ENCODE measurements at places on chromosomes 13 and 19. TPM values are rescaled to one million over a fixed set of nuclear protein-coding genes. Genes with fewer than 3 reads are reported as not detected.

The NUCB1 gene
- total RNA-seq: 90.6 TPM

The TPTE2 gene
- not detected for total RNA-seq

The KIRREL2 gene
- 2.4 TPM for total RNA-seq

The CD22 gene
- 3.0 TPM for total RNA-seq

The BRSK1 gene
- total RNA-seq: 6.4 TPM

DNA sequence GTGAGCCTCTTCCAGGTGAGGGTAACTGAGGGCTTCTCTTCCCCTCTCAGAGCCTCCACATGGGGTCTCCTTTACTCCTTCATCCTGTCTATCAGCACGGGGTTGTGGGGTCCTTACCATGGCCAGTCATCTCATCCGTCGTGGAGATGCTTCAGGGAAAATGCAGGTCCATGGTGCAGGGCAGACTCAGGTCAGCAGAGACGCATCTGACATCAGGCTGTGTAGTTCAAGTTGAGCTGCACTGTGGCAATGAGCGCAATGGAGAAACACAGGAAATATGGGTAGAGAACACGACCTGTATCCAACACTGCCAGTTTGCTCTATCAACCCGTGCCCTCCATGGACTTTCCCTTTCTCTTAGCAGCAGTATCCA is 13.9 kb downstream of the LILRA5 start:
- DNase-seq: no peak
- peaks cover 7% of the 10 kb centered on the region for H3K27me3 ChIP-seq
- H3K36me3 ChIP-seq: no peaks in the 10 kb centered on the region

GRCh38 chr13:32022311-32022710 is 9.3 kb upstream of the FRY start:
- no peaks in the 10 kb centered on the region for H3K4me1 ChIP-seq
- H3K4me3 ChIP-seq: no peak overlapping the region
- no peak overlapping the region for H3K27ac ChIP-seq
- DNase-seq: no peak
- H3K36me3 ChIP-seq: no peaks in the 10 kb centered on the region
- no peaks in the 10 kb centered on the region for H3K27me3 ChIP-seq

DNA sequence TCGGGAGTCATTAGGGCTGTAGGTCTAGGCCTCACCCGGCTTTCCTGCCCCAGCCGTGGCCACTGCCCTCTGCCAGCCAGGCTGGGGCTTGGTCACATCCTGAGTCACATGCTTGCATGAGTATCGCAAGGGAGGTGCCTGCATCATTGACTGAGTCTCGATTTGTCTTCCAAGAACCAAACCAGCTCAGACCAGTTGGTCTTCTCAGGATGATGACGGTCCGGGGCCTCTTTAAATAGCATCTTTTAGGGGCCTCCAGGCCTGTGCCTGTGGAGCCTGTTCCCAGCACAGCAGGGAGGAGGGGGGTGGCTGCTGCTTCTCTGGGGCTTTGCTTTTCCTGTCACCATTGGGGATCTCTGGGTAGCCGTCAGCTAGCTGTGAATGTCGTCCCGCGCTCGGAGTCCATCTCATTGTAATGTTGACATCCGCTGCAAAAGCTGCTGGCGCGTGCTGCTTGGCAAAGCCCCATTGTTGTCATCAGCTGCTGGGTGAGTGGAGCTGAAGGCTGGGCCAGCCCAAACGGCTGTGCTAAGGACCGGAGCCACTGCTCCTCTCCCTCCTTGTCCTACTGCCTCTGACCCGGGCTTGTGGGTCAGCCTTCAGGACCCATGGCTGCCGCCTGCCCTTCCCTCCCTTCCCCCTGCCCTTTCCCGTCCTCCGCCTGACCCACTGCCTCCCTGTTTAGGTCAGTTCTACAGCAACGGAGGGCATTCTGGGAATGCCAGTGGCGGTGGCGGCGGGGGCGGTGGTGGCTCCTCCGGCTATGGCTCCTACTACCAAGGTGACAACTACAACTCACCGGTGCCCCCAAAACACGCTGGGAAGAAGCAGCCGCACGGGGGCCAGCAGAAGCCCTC is 14.3 kb upstream of the QTRT1 start:
- no peak for DNase-seq
- H3K4me3 ChIP-seq: no peak overlapping the region
- peak overlapping the region; percentile 42 for H3K27ac ChIP-seq
- peaks cover 20% of the 10 kb centered on the region for H3K36me3 ChIP-seq
- peaks cover 1% of the 10 kb centered on the region for H3K4me1 ChIP-seq

- H3K36me3 ChIP-seq: peaks cover 55% of the 10 kb centered on the region
- H3K27ac ChIP-seq: peak overlapping the region; percentile 70
- no peak for DNase-seq
- no peaks in the 10 kb centered on the region for H3K27me3 ChIP-seq
- H3K4me1 ChIP-seq: peaks cover 53% of the 10 kb centered on the region
- peak overlapping the region; percentile 9 for H3K4me3 ChIP-seq
Observed at GRCh38 chr13:99316657-99317256, 9.6 kb upstream of the GPR183 start.

DNA sequence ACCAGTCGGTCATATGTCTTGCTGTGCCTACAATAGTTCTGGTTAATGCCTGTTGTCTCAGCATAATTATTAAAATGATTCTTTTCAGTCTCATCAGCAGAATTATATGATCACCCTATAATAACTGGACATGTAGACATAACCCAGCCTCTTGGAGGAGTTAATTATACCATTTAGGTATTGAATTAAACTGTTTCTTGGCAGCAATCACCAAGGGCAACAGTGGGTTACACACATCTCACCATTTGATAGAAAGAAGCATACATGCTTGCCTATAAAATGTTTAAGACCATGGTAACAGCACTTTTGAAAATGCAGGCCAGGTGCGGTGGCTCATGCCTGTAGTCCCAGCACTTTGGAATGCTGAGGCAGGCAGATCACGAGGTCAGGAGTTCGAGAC is 184.6 kb downstream of the RGCC start:
- no peak for DNase-seq
- no peaks in the 10 kb centered on the region for H3K27me3 ChIP-seq
- peaks cover 6% of the 10 kb centered on the region for H3K36me3 ChIP-seq
- H3K4me3 ChIP-seq: no peak overlapping the region

DNA sequence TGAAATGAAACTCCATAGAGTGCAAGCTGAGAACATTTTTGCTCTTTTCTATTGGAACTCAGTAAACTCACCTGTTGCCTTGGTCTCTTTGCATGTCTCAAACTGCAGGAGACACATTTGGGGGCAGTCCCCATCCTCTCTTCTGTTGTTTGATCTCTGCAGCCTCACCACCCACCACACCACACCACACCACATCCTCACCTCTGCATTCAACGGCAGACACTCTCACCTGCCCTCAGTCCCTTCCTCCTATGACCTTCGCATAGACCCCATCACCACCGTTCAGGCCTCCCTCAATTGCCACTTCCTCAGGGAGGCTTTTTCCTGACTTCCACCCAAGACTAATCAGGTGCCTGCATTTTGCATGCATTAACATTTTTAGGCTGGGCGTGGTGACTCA is 14.4 kb upstream of the TPM4 start:
- DNase-seq: peak; percentile 64
- no peaks in the 10 kb centered on the region for H3K36me3 ChIP-seq
- H3K4me3 ChIP-seq: no peak overlapping the region
- peak overlapping the region; percentile 25 for H3K27ac ChIP-seq

- DNase-seq: no peak
- no peaks in the 10 kb centered on the region for H3K36me3 ChIP-seq
- H3K4me1 ChIP-seq: no peaks in the 10 kb centered on the region
- no peaks in the 10 kb centered on the region for H3K27me3 ChIP-seq
- no peak overlapping the region for H3K4me3 ChIP-seq
- no peak overlapping the region for H3K27ac ChIP-seq
Observed at GRCh38 chr13:19150712-19151228, 30.9 kb downstream of the TUBA3C start.

DNA sequence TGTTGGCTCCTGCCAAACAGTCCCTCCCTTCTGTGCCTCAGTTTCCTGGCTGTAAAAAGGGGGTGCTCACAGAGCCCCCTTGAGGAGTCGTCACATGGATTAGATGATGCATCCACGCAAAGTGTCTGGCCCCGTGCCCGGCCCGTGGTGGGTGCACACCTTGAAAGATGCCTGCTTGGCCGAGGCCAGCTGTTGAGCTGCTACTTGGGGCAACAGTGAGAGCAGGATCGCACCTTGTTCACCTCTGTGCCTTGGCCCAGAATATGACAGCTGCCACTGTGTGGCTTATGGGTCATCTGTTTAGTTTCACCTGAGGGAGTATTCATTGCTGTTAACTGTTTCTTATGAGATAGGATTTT is 17.7 kb downstream of the CRTC1 start:
- H3K27ac ChIP-seq: peak overlapping the region; percentile 65
- no peak for DNase-seq
- H3K36me3 ChIP-seq: no peaks in the 10 kb centered on the region
- peaks cover 25% of the 10 kb centered on the region for H3K4me1 ChIP-seq

DNA sequence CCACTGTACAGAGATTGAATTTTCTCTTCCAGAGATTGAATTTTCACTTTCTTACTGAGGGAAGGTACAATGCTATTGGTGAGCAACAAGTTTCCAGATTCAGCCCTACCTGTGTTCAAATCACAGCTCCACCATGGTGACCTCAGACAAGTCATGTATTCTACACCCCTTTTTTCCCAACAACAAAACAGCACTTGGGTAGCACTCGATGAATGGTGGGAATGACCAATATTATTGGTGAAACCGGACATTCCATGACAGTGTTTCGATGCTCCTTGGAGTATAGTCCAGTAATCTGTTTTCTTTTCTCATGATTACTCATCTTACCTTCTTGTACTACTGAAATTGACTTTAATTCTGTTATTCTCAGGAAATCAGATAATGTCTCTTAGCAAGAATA is 266.2 kb upstream of the SOX21 start:
- no peaks in the 10 kb centered on the region for H3K27me3 ChIP-seq
- H3K4me1 ChIP-seq: no peaks in the 10 kb centered on the region
- no peak for DNase-seq
- no peak overlapping the region for H3K4me3 ChIP-seq
- H3K36me3 ChIP-seq: no peaks in the 10 kb centered on the region

DNA sequence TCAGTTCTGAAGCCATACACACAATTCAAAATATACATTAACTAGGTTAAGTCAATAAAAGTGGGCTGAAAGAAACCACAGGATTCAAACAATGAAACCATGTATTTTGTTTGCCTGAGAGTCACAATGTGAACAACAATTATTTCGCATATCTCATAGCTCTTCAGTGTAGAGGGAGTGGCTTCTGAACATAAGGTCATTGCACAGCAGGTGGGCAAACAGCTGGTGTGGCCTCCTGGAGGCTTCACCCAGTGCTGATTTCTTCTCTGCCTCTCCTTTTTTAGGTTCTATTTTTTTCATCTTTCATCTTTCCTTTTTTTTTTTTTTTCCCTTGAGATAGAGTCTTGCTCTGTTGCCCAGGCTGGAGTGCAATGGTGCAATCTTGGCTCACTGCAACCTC is 40.4 kb upstream of the ZNF254 start:
- H3K27ac ChIP-seq: no peak overlapping the region
- peaks cover 58% of the 10 kb centered on the region for H3K36me3 ChIP-seq
- no peak for DNase-seq
- H3K4me1 ChIP-seq: no peaks in the 10 kb centered on the region
- H3K27me3 ChIP-seq: no peaks in the 10 kb centered on the region

GRCh38 chr19:35746531-35746930 is 1.1 kb downstream of the PSENEN start:
- H3K4me3 ChIP-seq: peak overlapping the region; percentile 85
- peaks cover 30% of the 10 kb centered on the region for H3K36me3 ChIP-seq
- peaks cover 49% of the 10 kb centered on the region for H3K4me1 ChIP-seq
- peak overlapping the region; percentile 99 for H3K27ac ChIP-seq
- H3K27me3 ChIP-seq: no peaks in the 10 kb centered on the region

DNA sequence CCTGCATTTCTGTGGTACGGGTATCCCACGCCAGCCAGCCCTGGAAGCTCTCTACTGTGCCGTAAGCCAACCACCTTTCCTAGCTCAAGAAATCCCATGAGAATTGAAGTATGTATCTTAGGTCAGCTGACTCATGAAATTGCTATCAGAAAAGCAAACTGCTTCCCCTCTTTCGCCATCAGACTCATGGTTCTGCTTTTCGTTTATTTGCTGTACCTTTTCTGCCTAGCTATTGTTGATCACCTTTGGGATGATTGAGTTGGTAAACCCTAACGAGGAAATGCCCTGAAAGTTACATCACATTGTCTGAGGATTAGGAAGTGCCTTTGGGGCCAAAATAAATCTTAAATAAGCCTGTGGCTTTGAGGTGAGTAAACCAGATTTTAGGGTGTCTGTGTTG is at the start of gene ADGRE3:
Gene ADGRE3, minus strand, starts transcription at position 81 of the 400 bp plus-strand sequence. Its CDS starts 74 bp downstream, at position 7.
- peaks cover 18% of the 10 kb centered on the region for H3K27me3 ChIP-seq
- no peak within 1 kb of the TSS for H3K27ac ChIP-seq
- DNase-seq: no peak
- H3K4me3 ChIP-seq: no peak within 1 kb of the TSS
- no peaks in the 10 kb centered on the region for H3K4me1 ChIP-seq
- no peaks in the 10 kb centered on the region for H3K36me3 ChIP-seq

GRCh38 chr13:37187621-37188020 is 82.2 kb upstream of the CSNK1A1L start:
- H3K27ac ChIP-seq: no peak overlapping the region
- DNase-seq: no peak
- H3K4me3 ChIP-seq: no peak overlapping the region
- no peaks in the 10 kb centered on the region for H3K36me3 ChIP-seq
- H3K27me3 ChIP-seq: no peaks in the 10 kb centered on the region

DNA sequence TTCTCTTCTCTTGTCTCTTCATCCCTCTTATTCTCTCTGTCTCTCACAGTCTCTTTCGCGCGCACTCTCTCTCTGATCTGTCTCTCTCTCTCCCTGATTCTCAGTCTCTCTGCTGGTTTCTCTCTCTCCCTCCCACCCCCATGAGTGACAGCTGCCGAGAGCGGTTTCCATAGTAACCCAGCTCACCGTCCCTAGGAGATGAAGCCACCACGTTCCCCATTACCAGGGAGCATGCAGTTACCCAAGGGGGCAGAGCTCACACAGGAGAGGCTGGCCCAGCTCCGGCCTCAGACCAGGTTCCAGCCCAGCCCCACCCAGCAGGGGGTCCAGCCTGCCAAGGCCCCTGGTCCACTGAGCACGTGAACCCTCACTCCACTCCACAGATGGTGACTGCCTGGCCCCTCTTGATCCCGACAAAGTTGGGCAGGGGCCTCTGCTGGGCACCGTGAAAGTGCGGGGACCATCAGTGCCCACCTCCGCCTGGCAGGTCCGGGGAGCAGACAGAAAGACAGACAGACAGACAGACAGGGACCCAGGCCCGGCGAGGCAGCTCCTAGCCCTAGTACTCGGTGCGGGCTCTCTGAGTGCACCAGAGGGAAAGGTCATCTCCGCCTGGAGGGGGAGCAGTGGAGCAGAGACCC is 50.6 kb downstream of the CELF5 start:
- H3K36me3 ChIP-seq: peaks cover 2% of the 10 kb centered on the region
- DNase-seq: peak; percentile 52

GRCh38 chr13:103328899-103329298 is 262.7 kb upstream of the SLC10A2 start:
- H3K36me3 ChIP-seq: no peaks in the 10 kb centered on the region
- peaks cover 4% of the 10 kb centered on the region for H3K27me3 ChIP-seq
- no peak overlapping the region for H3K4me3 ChIP-seq
- H3K27ac ChIP-seq: no peak overlapping the region
- no peak for DNase-seq

DNA sequence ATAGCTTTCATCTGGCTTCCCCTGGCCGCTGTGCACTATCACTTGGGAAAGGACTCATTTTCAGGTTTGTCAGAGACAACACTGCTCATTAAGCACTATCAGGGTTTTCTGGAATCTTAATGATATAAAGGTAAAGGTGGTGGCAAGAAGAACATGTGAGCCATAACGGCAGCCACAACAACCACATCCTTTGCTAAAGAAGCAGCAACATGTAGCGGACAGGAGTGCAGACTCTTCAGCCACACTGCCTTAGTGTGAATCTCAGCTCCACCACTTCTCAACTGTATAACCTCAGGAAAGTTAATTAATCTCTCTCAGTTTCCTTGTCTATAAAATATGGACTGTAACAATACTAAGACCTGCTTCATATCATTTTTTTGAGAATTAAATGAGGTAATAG is 24.1 kb upstream of the MIR17HG start:
- no peaks in the 10 kb centered on the region for H3K36me3 ChIP-seq
- H3K27me3 ChIP-seq: peaks cover 9% of the 10 kb centered on the region
- peaks cover 13% of the 10 kb centered on the region for H3K4me1 ChIP-seq
- no peak overlapping the region for H3K27ac ChIP-seq

All from activated naive CD8-positive, alpha-beta T cell treated with anti-CD3 and anti-CD28 coated beads for 36 hours (primary cell).